ENCODE measurements at places on chromosomes 3 and 15. TPM values are rescaled to one million over a fixed set of nuclear protein-coding genes. Genes with fewer than 3 reads are reported as not detected.

DNA sequence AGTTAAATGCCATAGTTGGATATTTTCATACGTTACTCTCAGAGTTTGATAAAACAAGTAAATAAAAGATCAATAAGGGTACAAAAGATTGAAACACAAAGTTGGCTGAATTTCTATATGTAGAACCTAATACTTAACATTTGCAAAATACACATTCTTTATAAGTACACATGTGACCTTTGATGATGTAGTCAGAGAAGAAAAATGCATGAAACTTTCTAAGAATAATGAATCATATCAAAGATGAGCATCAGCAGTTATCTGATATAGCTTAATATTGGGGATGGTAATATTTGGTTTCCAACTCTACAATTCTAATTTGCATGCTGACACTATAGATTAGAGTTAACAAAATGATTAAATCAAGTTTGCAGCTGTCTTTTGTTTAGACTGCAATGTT, 188.0 kb upstream of the TGFBR2 start:
- DNase-seq: no peak

The IL16 gene
- 2.5 TPM for total RNA-seq

The IL17RB gene
- total RNA-seq: 0.08 TPM

The PIGZ gene
- 5.9 TPM for total RNA-seq

DNA sequence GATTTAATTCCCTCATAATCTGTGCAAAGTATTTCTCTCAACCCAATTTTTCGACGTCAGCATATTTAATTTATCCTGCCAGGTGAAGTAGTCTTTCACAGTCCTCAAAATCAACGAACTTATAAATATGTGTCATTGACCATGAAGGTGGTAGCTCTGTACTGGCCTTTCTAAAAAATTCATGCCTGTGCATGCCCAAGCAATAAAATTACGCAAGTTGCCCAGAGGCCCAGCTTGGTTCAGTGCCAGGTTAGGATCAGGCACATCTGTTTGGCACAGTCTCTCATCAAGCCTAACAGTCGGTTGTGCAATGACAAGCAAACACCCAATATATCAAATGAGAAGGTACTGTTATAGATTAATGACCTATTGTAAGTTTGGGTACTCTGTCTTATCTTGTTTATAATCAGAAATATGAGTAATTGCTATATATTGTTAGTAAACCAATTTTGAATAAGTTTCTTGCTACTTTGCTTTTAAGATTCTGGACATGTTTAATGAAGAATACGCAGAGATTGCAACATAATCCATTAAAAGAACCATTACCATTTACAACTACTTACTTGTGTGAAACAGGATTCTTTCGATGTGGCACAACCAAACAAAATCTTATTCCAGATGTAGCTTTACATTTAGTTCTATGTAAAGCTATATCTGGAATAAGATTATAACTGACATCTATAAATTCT, 159.0 kb upstream of the IL12A start:
- DNase-seq: no peak

DNA sequence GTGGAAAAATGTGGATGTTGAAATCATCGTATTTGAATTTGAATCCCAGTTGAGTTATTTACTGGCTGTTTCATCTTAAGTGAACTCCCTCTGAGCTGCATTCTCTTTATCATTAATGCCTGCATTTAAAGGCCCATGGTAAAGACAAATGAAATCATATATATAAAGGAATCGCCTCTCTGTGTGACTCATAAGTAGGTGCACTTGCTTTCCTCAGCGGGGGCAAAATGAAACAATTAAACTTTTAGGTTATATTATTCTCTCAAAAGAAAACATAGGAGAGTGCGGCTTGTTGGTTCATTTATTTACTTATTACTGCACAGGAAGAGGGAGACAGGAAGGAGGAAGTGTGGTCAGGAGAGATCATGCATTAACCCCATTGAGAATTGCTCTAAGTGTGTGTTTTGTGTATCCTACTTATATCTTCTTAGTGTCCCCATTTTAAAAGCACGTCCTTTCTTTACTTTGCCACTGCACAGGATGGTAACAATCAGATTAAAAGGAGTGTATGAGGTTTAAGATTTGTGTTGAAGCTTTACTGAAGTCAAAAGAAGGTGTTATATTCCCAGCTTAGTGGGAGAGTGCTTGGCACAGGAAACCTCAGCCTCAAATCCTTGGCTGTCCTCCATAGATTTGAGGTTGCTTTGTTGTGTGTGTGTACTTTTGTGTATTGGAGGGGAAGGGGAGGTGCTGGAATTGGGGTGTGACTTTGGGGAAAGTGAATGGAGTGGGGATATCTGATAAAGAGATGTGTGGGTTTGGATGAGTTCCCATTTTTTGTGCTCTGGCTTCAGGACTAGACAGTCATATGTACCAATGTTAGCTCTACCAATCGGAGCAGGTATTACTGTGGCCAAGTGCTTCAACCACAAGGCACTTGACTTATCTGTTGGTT, 595.8 kb upstream of the NR2F2 start:
- no peak for DNase-seq

GRCh38 chr15:85010071-85010385, 28.4 kb downstream of the PDE8A start:
- DNase-seq: no peak

DNA sequence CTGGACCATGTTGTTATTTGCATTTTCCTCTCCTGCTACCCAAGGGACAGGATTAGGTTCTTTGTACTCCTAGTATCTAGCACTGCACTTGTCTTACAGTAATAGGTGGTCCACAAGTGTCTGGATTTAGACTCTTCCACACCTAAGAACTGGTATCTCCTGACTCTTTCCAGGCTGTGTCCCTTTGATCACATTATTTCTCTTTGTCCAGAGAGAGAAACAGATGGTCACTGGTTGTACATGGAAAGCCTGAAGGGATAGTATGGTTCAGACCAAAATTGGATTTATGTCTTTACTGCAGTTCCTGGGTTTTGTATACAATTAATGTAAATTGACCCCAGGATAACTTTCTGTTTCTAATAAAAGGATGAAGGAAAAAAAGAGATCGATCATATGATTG, 64.0 kb downstream of the PDE8A start:
- DNase-seq: no peak

The TGM4 gene
- not detected for total RNA-seq

DNA sequence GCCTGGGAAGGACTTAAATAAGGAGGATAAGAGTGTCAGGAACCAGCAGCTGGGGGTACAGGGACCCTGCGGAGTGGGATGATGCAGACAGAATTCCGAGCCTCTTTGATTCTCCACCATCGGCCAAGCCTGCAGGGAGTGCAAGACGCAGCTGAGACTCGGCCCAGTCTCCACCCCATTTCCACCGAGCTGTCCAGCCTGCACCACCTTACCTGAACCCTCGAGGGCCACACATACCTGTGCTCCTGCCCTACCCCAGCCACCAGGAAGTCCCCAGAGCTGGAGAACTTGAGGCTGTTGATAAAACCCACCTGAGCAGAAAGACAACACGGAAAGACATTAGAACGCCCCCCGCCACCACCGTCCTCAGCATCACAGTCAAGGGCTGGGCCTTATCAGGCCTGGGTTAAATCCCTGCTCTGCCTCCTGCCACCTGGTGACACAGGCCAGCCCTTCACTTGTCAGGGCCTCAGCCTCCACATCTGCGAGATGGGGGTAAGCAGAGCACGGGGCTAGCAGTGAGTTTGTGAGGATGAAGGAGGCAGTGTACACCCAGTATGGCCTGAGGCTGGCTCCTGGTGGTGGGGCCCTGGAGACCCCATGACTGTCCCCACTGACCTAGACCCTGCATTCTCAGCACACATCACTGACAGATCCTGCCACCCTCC, 8.1 kb downstream of the RRP9 start:
- no peak for DNase-seq

DNA sequence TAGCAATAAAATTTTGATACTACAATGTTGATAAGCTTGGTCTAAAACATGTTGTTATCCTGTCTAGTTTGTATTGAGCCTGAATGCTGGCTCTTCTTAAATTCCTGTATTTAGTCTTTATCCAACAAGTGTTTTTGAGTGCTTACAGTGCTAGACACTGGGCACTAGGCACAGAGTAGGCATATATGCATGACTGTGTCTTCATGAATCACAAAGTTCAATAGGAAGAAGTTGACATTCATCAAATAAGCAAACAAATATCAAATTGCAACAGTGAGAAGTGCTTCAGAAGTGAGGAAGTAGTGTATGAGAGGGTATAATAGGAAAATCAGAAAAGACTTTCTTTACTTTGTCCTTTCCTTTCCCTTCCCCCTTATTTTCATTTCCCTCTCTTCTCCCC, 6.8 kb downstream of the CD96 start:
- no peak for DNase-seq

DNA sequence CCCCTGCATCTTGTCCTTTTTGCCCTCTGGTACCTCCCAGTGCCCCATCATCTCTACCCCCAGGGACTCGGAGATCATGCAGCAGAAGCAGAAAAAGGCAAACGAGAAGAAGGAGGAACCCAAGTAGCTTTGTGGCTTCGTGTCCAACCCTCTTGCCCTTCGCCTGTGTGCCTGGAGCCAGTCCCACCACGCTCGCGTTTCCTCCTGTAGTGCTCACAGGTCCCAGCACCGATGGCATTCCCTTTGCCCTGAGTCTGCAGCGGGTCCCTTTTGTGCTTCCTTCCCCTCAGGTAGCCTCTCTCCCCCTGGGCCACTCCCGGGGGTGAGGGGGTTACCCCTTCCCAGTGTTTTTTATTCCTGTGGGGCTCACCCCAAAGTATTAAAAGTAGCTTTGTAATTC, 1.5 kb downstream of the SERF2 start:
- DNase-seq: no peak

The STARD5 gene
- 1.3 TPM for total RNA-seq

- DNase-seq: no peak
Observed at GRCh38 chr3:62361261-62361660, 12.1 kb downstream of the FEZF2 start.

The FAM107A gene
- 29.9 TPM for total RNA-seq
